Stimulated activated CD8-positive, alpha-beta memory T cell treated with anti-CD3 and anti-CD28 coated beads, Interleukin-2, amount 100 ng/mL, for 1 hour (primary cell): ENCODE measurements at places on chromosomes 3 and 15.

DNA sequence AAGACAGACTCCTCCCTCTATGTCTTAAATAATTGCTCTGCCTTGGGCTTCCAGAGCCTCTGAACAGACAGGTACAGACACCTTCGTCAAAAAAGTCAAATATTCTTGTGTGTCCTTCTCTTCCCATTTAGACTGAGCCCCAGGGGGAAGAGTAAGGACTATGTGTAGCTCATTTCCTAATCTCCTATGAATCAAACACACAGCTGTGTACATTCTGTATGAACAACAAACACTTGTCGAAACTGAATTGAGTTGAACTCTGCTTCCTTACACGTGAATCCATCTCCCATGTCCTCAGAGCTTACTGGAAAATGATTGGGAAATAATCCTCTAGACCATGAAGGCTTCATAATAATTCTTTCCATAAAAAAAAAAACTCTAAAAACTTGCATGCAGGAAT lies 80.8 kb downstream of the MOBP start:
- DNase-seq, result no peak

DNA sequence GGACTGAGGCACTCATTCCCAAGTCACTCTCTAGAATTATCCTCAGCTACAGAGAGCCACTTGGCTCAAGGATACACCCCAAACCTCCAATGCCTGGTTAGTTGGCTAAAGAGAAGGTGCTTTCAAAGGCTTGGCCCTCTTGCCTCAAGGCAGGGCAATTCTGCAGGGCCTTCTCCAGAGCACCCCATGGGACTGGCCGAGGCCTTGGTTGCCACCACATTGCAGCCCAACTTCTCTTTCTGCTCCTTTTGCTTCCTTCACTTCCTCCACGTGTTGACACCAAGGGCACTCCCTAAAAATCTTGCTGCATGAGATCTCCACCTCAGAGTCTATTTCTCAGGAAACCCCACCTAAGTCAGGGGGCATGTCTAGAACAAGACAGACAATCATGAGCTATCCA lies 36.7 kb downstream of the MEGF11 start:
- no peak for DNase-seq

- no peak for DNase-seq
Observed at GRCh38 chr15:50576166-50576565, 29.7 kb upstream of the USP50 start.

- DNase-seq, result no peak
Observed at GRCh38 chr3:111867889-111868426, 8.9 kb downstream of the PHLDB2 start.

GRCh38 chr15:38557921-38558320 lies 6.7 kb downstream of the RASGRP1 start:
- DNase-seq, result no peak

DNA sequence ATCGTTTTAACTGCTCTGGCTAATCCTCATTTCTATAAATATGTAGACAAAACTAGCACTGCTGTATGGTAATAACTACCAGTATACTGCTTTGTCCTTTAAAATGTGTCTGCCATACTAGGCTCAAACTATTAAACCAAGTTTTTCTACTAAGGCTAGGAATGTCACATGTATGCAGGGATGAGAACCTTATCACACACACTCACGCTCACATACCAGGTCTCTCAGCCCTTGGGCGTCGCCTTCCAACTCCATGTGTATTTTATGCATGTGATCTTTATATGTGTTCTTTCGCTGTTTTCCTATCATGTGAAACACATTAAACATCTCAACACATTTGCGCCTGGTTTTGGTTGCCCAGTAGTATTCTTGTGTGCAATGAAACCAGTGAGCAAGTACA lies 32.6 kb downstream of the ATP2C1 start:
- no peak for DNase-seq

- no peak for DNase-seq
Observed at GRCh38 chr3:53795176-53795575, 51.0 kb downstream of the CHDH start.

GRCh38 chr3:26621176-26621575 lies 1.4 kb upstream of the LRRC3B start:
- no peak for DNase-seq

DNA sequence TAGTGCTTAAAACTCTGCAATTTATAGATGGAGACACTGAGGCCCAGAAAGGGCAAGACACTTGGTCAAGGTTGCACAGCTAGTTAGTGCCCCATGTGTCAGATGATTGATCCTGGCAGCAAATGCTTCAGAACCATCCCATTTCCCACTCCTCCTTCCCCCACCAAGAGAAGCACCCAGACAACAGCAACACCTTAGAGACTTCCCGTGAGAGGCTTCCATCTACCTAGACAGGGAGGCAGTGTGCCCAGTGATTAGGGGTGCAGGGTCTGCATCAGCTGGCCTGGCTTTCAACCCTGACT lies 77.6 kb downstream of the CORO2B start:
- no peak for DNase-seq

GRCh38 chr3:183879243-183879642 lies 5.4 kb downstream of the PARL start:
- DNase-seq, result no peak

- no peak for DNase-seq
Observed at GRCh38 chr15:52020221-52021085, 1.4 kb downstream of the MAPK6 start.

- DNase-seq, result no peak
Observed at GRCh38 chr15:93072411-93073394, 16.3 kb downstream of the RGMA start.

- no peak for DNase-seq
Observed at GRCh38 chr3:19543212-19543841, 390.7 kb downstream of the EFHB start.

- no peak for DNase-seq
Observed at GRCh38 chr15:33188641-33189257, 5.8 kb downstream of the FMN1 start.

- no peak for DNase-seq
Observed at GRCh38 chr3:151144760-151145159, 58.3 kb downstream of the GPR171 start.
